Posterior vena cava (tissue), 2 donors: ENCODE measurements at places on chromosomes 5 and 9. TPM values are rescaled to one million over a fixed set of nuclear protein-coding genes. Genes with fewer than 3 reads are reported as not detected.

PLPP1 gene
- 337 TPM for total RNA-seq

BTNL8 gene
- not detected for total RNA-seq

LRRC19 gene
- total RNA-seq = not detected

EPB41L4B gene
- 0.28 TPM for total RNA-seq

VCAN gene
- 516 TPM for total RNA-seq

PAEP gene
- total RNA-seq = not detected

REEP5 gene
- 63.8 TPM for total RNA-seq

FOXI1 gene
- total RNA-seq = not detected

PCDHGA12 gene
- total RNA-seq = 5.2 TPM

PCDHGC4 gene
- total RNA-seq = 2.0 TPM

PCDHGA10 gene
- total RNA-seq = 6.6 TPM

MARVELD2 gene
- total RNA-seq = 1.00 TPM

PRRX2 gene
- total RNA-seq = 22.9 TPM

INSL6 gene
- total RNA-seq = not detected

ADAMTSL1 gene
- total RNA-seq = 9.9 TPM

EGFLAM gene
- total RNA-seq = 10.2 TPM

PCDHGB2 gene
- 4.7 TPM for total RNA-seq

C5orf52 gene
- total RNA-seq = not detected

OBP2B gene
- total RNA-seq = not detected

PTPDC1 gene
- total RNA-seq = 11.6 TPM

DRD1 gene
- total RNA-seq = 0.29 TPM

PCDHB4 gene
- total RNA-seq = 4.1 TPM

ARHGEF28 gene
- 13.0 TPM for total RNA-seq

FBXL7 gene
- 29.9 TPM for total RNA-seq

PCDHB13 gene
- total RNA-seq = 6.4 TPM

PTGDS gene
- 475 TPM for total RNA-seq

CTXN3 gene
- not detected for total RNA-seq

SLC27A6 gene
- not detected for total RNA-seq

SYK gene
- total RNA-seq = 13.2 TPM

ACTBL2 gene
- total RNA-seq = not detected

TRMT10B gene
- total RNA-seq = 7.4 TPM

SLC22A4 gene
- total RNA-seq = 2.5 TPM

FBXW2 gene
- total RNA-seq = 59.2 TPM

FOXD4L5 gene
- 0.14 TPM for total RNA-seq

SEC24A gene
- 27.4 TPM for total RNA-seq

LCN9 gene
- total RNA-seq = not detected

CSF2 gene
- not detected for total RNA-seq

DUSP1 gene
- 1,411 TPM for total RNA-seq

FANCG gene
- total RNA-seq = 8.0 TPM

GPR150 gene
- total RNA-seq = 0.23 TPM

LRRC26 gene
- not detected for total RNA-seq

OTP gene
- total RNA-seq = not detected

TRPM6 gene
- 0.60 TPM for total RNA-seq

ORM2 gene
- not detected for total RNA-seq

LCP2 gene
- total RNA-seq = 25.0 TPM

GFPT2 gene
- total RNA-seq = 75.4 TPM

C9orf50 gene
- not detected for total RNA-seq

CA9 gene
- 1.2 TPM for total RNA-seq

SPOUT1 gene
- 24.8 TPM for total RNA-seq

TNC gene
- 1,005 TPM for total RNA-seq

PPP3R2 gene
- total RNA-seq = not detected

BTNL3 gene
- total RNA-seq = not detected

ISL1 gene
- not detected for total RNA-seq

CORO2A gene
- 0.95 TPM for total RNA-seq

MYMK gene
- not detected for total RNA-seq

NR5A1 gene
- not detected for total RNA-seq

FAM169A gene
- 0.65 TPM for total RNA-seq

CCDC69 gene
- total RNA-seq = 72.4 TPM
